ENCODE measurements at places on chromosomes 7 and 10.

- no peak for DNase-seq
Observed at GRCh38 chr10:13182424-13182823, 21.1 kb downstream of the MCM10 start.

DNA sequence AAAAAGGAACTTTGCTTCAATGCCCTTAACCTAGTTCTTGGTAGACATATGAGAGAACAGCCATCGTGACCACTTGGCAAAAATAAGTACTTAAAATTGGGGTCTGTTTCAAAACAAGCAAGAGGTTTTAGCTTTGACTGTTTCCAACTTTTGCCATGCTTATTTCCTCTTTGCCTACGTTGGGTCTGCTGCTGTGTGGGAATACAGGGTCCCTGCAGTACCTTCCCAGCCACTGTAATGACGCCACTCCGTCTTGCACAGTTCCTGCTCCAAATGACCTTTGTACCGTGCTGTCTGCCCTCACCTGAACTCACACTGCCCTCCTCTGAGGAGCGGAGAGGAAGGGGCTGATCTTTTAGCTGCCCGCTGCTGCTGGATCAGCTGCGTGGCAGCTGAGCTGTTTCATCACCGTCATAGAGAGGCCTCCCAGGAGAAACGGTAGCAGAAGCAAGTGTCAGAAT, 133.1 kb downstream of the MAPK8 start:
- no peak for DNase-seq

GRCh38 chr10:20300735-20301134, 484.5 kb downstream of the PLXDC2 start:
- no peak for DNase-seq

DNA sequence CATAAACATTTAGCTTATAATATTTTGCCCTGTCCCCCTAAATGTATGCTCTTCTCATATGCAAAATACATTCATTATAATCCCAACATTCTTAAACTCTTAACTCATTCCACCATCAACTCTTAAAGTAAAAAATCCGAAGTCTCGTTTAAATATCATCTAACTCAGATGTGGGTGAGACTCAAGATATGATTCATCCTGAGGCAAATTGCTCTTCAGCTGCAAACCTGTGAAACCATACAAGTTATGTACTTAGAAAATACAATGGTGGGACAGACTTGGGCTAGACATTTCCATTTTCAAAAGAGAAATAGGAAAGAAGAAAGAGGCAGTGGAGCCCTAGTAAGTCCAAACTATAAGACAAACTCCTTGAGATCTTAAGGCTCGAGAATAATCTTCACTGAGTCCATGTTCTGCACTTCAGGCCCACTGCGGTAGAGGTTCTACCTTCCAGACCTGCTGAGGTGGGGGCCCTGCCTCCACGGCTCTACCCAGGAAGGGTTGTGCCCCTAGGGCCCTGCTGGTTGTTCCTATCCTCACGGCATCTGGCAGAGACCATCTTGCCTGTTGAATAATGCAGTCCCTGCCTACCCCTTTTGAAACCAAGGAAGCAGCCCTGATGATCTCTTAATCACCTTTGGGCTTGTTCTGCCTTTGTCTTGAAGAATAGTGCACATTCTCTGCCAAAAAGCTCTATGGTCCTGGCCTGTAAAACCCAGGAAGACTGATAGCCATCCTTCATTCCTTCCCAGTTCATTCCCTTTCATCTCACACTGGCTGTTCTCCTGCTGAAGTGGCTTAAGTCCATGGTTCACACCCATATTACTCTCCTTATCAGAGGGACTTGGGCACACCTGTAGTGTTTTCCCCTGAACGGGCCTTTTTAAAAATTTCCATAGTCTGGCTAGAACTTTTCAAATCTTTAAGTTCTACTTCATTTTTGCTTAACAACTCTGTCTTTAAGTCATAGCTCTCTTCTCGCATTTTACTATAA, 37.3 kb downstream of the INPP5F start:
- no peak for DNase-seq

DNA sequence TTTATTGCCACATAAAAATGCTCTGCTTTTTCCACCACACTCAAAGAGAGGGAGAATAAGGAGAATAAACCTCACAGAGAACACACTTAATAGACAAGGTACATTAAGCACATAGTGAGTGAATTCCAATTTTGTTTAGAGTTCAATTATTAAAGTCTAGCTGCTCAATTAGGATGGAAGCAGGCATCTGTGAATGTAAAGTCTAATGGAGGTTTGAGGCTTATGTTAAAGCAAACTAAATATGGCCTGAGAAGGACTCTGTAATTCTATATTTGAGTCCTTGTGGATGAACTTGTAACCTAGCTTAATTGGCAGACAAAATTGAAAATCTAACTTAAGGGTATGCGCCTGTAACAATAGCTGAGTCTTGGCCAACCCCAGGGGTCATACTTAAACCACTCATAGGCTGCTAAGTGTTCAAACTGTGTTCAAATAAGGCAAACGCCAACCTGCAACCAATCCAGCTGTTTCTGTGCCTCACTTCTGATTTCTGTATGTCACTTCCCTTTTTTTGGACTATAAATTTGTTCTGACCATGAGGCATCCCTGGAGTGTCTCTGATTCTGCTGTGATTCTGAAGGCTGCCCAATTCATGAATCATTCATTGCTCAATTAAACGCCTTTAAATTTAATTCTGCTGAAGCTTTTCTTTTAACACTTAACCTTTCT, 31.3 kb upstream of the NME8 start:
- DNase-seq = no peak

DNA sequence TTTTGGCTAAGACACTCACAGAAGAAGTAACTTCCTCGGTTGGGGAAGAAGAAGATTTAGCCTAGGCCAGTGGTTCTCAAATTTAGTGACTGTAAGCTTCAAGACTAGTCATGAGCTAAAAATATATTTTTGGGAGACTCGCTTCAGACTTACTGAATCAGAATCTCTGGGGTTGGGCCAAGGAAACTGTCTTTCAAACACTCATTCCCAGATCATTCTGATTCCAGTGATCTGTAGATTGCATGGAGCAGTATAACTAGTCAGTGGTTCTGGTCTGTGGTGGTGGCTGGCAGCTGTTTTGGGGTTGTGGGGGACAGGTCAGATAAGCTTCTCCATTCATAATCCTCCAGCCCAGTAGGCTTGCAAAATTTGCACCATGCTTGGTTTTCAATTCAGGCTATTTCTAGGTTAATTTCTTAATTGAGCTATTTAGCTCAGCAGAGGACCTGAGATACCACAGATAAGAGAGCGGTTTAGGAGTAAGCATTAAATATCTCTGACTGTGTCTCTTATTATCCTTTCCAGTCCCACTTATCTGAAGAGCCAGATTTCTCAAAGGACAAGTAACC, 3.8 kb upstream of the KAT6B start:
- DNase-seq = peak; percentile 43

DNA sequence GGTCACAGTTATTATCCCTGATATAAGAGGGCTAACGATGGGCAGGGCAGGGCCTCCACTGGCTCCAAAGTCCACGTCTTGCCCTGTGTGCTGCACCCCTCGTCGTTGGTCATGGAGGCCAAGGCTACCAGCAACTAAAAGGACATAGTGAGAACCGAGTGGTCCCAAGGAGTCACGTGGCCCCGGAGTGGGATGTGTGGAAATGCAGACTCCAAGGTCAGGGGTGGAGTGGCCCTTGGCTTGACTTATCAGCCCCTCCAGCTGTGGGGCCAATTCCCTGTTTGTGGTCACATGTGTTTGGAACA, 30.7 kb downstream of the BTBD16 start:
- DNase-seq = no peak

GRCh38 chr10:68224810-68225209, 7.1 kb downstream of the ATOH7 start:
- DNase-seq = no peak

DNA sequence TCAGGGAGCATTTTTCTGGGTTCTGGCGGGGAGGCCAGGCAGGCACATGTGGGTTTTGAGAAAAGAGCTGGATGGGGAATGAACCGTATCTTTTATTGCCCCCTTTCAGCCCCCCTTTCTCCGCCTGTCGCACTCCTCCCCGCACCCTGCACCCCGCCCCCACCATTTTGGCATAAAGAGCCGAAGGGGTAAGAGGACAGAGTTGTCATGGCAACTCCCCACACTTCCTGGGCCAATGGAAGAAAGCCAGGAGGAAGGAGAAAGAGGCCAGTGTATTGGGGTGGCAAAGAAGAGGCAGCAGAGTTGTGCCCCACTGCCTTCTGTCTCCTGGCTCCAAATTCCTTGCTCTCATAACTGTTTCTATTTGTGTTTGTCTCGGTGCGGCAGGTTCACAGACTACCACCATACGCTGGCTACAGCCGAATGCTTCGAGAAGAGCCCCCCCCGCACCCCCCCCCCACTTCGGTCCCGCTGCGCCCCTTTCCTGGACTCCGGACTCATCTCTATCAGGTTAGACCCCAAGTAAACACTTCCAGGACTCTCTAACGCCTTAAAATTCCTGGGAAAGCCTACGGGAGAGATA, 3.4 kb downstream of the KCNIP2 start:
- no peak for DNase-seq

DNA sequence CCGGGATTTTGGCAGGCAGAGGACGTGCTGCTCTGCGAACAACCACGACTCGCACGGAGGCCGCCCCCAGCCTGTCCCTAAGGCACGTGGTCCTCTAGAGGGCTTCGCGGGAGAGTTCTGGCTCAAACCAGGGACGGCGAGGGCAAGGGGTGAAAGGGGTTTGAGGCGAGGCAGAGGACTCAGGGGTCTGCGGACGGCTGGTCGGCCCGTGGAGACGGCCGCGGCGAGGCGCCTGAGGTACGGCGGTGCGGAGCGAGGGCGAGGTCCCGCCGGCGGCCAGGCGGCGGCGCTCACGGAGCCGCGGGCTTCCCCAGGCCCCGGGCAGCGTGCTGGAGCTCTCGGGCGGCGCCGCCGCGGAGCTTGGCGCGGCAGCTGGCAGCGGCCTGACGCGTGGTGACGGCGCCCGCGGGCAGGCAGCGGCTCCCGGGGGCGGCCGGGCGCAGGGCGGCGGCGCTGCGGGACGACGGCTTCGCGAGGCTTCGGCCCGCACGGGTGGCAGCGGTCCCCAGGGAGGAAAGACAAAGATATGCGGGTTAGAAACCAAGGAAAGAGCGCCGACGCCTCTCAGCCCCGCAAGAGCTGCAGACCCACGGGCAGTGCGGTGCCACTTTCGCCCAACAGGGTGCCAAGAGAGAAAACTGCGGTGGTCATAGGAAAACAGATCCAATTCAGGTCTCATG, 44.8 kb downstream of the ZNF800 start:
- DNase-seq = peak; percentile 7

DNA sequence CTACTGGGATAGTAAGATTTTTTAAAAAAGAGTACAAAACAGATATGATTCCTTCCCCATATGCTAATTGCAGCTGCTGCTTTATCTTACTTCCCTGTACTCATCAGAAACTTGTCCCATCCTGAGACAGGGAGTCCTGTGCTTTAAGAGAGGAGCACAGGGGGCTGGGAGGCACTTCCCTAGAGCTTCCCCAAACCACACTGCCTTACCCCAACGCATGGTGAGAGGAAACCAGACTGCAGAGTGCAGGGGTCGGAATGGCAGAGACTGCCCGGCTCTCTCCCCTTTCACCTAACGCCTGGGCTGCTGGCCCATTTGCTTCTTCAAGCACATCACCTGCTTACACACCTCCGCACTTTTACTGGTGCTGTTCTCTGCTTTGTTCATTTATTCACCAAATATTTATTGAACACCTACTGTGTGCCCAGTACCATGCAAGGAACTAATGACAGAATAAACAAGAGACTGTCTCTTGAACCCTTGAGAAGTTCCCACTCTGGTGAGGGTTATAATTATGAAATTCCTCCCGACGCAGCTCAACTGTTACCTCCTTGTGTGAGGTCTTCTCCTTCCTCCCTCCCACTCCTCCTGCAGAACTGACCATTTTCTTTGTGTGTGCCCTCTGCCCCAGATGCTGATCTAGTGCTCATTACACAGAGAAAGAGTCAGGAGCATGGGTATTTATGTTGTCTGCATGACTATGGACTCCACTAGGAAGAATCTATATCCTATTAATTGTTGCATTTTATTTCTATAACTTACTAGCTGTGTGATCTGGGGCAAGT, 289.7 kb downstream of the TCF7L2 start:
- no peak for DNase-seq

- DNase-seq = no peak
Observed at GRCh38 chr10:1504286-1504685, 233.0 kb downstream of the ADARB2 start.

DNA sequence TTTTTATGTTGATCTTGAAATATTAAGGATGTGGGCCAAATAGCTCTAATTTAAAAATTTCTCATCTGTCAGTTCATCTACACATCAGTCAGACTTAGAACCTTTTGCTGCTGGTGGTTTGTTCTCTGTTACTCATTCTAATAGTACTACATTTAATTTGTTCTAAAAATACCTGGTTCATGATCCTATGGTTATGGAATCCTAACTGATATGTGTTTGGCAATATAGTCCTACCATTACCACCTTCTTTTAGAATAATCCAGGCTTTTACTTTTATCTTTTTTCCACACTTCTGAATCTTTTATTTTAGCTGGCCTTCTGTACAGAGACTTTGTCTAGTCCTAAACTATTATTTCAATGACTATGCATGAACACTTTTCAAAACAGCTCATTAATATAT, 116.9 kb downstream of the SVOPL start:
- no peak for DNase-seq

DNA sequence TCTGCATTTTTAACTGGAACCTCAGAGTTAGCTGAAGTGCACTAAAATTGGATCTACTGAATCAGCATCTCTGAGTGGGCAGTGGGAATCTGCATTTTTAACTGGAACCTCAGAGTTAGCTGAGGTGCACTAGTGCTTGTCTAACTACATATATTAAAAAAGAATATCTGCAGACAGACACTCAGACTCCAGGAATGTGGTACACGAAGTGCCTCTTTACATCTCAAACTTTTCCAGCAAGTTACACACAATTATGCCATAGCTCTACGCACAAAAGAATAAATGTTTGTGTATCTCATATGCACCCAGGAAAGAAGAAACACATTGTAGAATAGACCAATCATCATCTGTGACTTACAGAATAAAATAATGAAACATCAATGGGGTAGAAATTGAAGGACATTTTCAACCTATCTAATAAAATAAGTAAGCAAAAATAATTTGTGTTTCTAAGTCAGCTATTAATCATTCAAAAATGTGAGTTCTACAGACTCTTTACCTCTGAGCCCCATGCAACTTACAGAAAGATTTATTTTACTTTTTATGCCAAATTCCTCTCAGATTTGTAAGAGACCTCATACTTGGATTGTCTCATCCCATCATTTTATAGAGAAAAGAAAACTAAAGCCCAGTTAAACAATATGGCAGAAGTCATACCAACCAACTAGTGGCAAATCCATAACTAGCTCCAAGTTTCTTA, 28.3 kb downstream of the PPP1R3A start:
- DNase-seq = no peak

GRCh38 chr7:116261904-116262303, 51.6 kb downstream of the TES start:
- no peak for DNase-seq

Data from fibroblast of skin of left biceps (primary cell).